HFFc6 (cell line): ENCODE measurements at places on chromosomes 5 and 9.
A peak's percentile ranks its signal among the peaks of the same experiment; 100 is the strongest.

GRCh38 chr5:125679522-125679921 is 743.7 kb upstream of the GRAMD2B start:
- DNase-seq, result no peak

DNA sequence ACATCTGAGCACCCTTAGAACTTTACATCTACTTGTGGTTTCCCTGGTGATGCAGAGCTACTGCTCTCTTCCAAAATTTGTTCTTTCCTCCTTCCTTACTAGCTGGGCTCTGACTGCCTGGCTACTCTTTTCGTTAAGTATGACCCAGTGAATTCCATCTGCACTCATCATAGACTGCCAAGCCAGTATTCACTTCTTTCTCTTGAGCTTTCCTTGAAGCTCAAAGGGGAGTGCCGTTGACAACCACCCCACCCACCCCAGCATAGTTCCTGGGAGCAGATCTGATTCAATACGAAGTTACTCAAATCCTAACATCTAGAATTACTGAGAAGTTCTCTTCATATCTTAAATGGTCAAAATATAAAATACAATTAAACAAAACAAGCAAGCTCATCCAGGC is 190.5 kb downstream of the ADAMTS12 start:
- DNase-seq, result peak; percentile 60

DNA sequence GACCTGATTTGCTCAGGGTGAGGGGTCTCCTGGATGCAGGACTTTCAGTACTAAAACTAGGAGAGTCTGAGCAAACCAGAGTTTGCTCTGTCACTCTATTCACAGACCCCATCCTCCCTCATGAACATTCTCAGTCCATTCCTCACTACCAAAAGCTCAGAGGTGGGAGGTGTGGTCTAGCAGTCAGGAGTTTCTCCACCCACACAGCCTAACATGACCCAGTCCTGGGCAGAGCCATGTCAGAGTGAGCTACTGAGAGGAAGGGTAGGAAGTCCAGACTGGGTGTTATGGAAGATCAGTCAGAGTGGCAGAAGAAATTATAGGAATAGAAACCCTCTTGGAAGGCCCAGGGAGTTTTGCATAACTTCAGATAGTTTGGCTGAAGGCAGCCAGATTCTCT is 113.3 kb upstream of the GRAMD2B start:
- DNase-seq, result no peak

DNA sequence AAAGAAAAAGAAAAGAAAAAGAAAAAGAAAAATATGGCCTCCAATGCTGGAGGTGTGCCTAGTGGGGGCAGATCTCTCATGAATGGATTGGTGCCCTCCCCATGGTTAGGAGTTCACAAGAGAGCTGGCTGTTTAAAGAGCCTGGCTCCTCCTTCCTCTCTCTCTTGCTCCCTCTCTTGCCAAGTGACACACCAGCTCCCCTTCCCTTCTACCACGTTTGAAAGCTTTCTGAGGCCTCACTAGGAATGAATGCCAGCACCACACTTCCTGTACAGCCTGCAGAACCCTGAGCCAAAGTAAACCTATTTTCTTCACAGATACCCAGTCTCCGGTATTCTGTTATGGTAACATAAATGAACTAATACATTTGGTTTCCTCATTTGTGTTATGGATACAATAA is 14.4 kb upstream of the GALNT10 start:
- no peak for DNase-seq

GRCh38 chr5:166370928-166371690 is 1920.3 kb upstream of the WWC1 start:
- DNase-seq, result no peak

DNA sequence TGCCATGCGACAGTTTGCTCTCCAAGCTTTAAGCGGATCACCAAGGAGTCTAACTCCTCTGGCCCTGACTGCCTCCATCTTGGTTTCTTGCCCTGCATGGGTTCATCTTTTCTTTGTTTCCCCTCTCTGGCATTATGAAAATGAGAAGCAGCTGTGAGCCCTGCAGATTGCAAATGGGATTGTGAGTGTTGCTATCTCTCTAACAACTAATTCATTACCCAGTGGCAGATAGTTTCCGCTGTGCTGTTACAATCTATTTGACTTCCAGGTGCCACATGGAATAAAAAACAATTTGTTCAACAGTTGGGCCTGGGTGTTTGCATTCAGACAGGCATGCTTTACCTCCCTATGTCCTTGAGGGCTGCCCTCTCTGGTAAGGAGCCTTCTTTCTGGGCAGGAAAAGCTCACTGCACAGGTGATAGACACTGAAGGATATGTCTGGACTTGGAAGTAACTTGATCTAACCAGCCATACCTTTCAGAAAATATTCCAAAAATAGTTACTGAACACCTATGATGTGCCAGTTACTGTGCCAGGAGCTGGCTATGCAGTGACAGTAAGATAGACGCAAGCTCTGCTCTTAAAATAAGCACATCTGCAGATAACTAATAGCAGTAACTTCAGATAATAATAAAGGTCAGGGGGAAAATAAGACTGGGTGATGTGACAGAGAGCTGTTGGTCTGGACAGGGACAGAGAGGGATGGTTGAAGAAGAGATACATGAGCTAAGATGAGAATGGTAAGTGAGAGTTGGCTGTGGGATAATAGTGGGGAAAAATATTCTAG is 40.1 kb downstream of the GRIA1 start:
- DNase-seq, result no peak

- no peak for DNase-seq
These were observed 28.2 kb downstream of the CNOT6 start for GRCh38 chr5:180522330-180522729.

DNA sequence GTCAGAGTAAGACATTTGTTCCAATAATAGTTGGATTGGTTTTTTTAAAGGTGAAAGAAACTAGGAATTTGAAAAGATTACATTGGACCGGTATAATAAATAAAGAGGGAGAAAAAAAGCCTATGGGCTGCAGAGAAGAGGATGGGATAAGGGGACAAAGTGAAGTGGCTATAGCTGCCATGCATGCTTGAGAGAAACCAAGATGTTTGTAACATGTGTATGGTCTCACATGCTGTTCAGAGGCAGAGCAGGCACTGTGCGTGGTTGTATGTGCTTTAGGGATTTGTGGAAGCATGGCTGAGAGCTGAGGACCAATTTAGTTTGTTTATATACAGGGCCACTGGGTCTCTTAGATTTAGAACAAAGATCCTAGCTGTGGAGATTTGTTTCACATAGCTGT is 32.7 kb downstream of the LNPEP start:
- no peak for DNase-seq

GRCh38 chr9:20551236-20551635 is 71.1 kb downstream of the MLLT3 start:
- DNase-seq, result no peak

- DNase-seq, result no peak
These were observed 1277.5 kb downstream of the EFNA5 start for GRCh38 chr5:106393276-106393675.

DNA sequence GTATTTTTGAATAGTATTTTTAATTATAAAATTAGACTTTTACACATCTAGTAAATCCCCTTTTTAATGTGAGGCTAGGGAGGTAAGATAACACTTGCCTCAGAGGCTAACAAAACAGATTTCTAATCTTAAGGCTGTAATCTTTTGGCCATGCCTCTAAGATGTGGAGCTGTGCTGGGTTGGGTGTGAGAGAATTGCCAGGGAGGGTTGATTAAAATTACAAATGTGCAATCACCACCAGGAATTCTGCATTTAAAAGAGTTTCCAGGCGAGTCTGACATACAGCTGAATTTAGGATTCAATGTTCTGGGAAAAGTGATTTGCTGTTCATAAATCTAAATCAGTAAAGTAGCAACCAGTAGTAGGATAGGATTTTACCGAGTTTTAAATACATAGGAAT is 73.3 kb downstream of the NUDT12 start:
- no peak for DNase-seq

DNA sequence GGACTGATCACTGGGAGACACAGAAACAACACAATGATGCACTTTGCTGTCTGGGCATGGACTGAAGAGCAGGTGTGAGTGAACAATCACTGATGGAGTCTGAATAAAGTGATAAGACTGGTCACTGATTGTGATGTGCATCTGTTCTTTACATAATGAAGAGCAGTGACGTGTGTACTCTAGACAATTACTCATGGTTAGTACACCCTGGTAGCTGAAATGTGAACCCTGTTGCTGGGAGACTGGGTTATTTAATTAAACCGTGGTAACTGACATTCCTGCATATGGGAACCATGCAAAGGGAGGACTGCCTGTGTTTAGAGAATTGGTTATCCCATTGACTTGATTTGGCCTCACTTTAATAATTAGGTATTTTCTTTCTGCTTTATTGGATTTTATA is 202.9 kb downstream of the NR2F1-AS1 start:
- peak; percentile 70 for DNase-seq

- DNase-seq, result no peak
These were observed 37.8 kb upstream of the ADRB2 start for GRCh38 chr5:148788636-148789035.

DNA sequence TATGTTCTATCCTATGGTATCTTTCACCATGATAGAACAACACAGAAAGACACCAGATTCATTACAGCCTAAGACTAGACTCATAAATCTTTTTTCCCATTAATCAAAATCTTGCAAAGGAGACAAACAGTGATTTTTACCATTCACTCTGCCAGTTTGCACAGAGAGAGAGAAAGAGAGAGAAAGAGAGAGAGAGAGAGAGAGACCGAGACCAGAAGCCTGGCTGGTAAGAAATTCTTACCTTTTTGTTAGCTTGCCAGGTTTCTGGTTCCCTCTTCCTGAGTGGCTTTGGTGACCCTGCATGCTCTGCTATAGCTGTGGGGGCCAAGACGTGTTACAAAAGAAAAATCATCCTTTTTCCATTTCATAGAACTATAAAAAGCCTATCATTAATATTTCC is 18.6 kb downstream of the TMEM161B start:
- DNase-seq, result no peak

DNA sequence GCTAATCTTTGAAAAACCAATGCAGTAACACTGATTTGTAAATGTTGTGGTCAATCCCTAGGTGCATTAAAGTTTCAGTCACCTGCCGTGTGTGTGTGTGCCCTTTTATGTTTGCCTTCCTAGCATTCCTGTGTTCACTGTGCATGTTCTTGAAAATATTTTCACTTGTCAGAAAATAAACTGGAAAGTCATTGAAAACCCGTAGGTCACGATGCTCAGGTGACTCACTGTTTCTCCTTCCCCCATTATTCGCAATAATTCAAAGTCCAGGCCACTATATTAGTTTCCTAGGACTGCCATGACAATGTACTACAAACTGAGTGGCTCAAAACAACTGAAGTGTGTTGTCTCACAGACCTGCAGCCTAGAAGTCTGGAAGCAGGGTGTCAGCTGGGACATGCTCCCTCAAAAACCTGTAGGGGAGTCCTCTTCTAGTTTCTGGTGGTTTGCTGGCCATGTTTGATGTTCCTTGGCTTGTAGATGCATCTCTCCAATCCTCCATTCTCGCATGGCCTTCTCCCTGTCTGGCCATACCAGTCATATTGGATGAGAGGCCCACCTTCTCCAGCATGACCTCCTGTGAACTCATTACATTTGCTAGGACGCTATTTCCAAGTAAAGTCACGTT is 29.3 kb downstream of the MARVELD2 start:
- no peak for DNase-seq
